Esophagus muscularis mucosa (tissue), 4 donors: ENCODE measurements at places on chromosomes 11 and 22. TPM values are rescaled to one million over a fixed set of nuclear protein-coding genes. Genes with fewer than 3 reads are reported as not detected.

DNA sequence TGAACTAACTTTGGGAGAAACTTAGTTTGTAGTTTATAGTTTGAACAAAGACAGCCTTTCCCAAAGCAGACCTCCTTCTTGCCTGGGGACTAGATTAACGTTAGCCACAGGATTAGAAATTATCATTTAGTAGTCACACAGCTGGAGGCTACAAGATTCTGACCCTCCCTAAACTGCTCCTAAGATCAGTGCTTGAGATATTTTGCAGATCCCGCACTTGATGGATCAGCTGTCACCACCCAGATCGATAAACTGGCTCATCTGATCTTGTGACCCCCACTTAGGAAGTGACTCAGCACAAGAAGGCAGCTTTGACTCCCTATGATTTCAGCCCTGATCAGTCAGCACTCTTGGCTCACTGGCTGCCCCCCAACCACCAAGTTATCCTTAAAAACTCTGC, 1.6 kb downstream of the SLC22A24 start:
- no peak for DNase-seq

GRCh38 chr22:26236991-26237390, 67.7 kb downstream of the SEZ6L start:
- DNase-seq = no peak

P2RX6 gene
- total RNA-seq = 0.42 TPM

GRM5 gene
- not detected for total RNA-seq

SCO2 gene
- 5.1 TPM for total RNA-seq

CCDC116 gene
- total RNA-seq = 0.99 TPM

DERL3 gene
- not detected for total RNA-seq

NXPE4 gene
- not detected for total RNA-seq
